Non-pigmented ciliary epithelial cell (primary cell): ENCODE measurements at places on chromosomes 6 and 20.

GRCh38 chr20:49464556-49464955 is 17.9 kb downstream of the KCNB1 start:
- DNase-seq: no peak

DNA sequence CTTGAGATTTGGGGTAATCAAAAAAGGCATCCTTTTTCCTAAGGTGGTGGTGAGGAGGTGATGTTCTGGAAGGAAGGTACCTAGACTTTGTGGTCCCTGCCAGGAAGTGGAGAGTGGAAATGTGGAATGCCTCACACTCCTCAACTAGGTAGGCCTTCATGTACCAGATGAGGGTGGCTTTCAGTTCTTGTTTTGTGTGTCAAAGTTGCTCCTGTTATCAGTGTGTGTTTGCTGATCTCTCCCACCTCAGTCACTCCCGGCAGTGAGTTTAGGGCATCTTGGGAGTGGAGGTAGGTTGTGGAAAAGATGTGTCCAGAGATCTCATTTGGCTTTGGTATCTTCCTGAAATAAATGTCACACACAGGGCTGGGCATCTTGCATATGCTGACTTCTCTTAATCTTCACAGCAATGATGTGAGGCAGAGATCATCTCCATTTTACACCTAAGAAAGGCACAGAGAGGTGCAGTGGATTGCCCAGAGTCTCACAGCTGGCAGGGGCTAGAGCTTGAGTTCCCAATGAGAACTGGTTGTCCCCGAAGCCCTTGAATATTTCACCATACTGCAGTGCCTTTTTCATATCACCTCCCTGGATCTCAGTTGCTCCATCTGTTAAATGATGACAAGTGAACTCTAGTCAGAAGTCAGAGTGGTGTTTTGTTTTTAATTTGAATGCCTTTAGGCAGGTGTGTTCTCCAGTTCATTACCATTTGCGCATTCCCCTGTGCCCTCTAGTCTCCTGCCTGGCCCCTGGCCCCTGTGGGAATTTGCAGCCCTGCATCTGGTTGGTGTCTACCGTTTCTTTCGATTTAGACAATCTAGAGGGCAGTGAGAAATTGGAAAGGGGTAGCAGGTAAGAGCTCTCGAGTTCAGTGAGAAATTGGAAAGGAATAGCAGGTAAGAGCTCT is 2.9 kb downstream of the PKIG start:
- DNase-seq: no peak

GRCh38 chr20:63942969-63943807 is 13.0 kb downstream of the UCKL1 start:
- DNase-seq: no peak

DNA sequence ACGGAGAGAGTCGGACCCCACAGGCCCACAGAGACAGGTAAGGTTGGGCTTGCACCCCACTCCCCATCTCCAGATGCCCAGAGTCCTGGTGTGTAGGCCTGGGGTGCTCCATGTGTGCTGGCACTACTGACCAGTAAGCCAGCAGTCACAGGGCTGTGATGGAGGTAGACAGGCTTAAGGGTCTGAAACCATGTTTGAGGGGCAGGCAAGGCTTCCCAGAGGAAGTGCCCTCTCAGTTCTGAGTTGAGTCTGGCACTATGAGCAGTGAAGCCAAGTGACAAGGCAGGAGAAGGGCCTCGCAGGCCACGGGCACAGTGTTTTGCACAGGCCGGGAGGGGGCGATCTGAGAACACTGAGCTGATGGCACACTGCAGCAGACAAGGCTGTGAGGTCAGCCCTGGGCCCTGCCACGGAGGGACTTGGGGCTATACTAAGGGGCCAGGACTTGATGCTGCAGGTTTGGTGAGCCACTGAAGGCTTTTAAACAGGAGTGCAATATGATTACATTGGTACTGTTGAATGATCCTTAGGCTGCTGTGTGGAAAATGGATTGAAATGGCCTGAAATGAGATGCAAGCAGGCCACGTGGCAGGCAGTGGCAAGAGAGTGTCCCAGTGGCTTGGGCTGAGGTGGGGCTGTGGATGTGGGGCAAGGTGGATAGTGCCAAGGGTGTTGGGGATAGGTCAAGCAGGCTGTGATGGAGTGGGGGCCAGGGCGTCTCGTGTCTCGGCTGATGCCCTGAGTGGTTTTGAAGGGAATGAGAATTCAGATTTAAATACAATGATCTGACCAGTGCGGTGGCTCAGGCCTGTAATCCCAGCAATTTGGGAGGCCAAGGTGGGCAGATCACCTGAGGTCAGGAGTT is 20.3 kb downstream of the TTBK1 start:
- no peak for DNase-seq

DNA sequence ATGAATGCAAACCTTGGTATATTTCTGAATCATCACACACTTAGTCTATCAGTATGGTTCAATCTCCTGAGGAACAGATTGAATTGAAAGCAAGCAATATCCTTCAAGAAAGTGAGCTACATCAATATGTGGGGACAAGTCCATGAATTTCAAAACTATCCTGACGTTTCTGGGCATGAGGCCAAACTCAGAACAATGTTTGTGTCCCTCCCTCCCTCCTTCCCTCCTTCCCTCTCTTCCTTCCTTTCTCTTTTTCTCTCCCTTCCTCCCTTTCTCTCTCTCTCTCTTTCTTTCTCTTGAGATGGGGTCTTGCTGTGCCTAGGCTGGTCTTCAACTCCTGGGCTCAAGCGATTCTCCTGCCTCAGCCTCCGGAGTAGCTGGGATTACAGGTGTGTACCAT is 27.9 kb upstream of the SYNCRIP start:
- no peak for DNase-seq

DNA sequence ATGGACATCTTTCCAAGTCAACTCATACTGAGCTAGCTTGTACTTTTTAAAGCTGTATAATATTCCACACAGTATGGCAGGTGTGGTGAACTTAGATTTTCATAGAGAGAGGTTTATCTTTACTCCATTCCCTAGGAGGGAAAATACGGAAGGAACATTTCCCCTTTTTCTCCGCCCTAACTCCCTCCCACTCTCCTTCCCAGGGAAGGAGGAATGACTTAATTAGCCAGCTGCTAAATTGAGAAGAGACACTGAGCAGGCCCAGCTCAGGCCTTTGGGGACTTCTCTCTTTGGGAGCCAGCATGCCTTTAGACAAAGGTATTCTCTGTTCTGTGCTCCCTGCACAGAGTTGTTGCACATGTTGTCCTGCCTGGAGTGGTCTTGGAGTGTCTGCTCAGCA is 46.1 kb downstream of the MBOAT1 start:
- no peak for DNase-seq

- DNase-seq: no peak
These were observed 130.6 kb downstream of the RFX6 start for GRCh38 chr6:117007659-117008058.

DNA sequence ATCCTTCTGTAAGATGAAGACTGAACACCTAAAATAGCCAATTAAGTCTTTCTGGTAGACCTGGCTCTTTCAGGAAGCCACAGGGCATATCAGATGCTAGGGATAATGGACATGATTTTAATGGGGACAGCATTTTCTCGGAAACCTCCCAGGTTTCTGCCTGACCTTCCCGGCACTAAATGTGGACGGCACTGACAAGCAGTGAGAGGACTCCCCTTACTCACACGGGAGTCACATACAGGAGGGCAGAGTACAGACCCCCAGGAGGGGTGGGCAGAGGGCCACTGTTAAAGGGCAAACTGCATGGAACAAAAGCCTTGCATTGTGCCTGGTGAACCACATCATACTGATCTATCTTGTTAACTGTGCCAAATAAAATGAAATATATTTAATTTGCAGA is 19.9 kb downstream of the PSMG4 start:
- no peak for DNase-seq

DNA sequence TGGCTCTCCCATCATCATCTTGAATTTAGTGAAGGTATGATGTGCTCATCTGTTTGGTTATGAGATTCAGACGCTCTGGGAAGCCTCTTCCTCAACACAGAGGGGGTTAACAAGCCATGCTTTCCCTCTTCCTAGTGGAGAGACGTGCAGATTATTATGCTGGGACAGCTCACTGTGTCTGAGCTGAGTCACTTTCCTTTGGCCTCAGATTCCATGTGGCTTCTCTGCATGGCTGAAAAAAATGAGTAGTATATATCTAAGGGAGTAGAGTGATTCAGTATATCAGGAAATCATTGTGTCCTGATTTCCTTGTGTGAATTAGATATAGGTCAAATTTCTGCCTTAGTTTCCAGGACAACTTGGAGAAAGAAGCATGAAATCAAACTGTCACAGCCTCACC is 52.6 kb downstream of the FIG4 start:
- DNase-seq: peak; percentile 47

- DNase-seq: no peak
These were observed 12.1 kb downstream of the RBCK1 start for GRCh38 chr20:420166-420620.

DNA sequence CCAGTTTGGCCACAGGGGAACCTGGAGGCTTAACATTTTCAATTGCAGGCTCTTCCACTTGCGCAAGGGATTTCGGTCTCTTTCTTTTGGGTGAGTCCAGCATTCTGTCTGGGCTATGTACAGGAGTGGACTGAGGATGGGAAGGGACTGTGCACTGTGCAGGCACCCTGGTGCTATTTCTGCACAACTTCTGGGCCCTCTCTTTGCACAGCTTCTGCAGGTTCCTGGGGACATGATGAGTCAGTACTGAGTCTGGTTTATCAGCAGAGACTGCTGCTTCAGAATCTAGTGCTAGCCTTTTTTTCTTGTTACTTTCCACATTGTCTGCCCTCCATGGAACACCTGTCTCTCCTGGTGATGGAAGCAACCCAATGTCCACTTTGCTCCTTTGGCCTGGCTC is 78.5 kb upstream of the ASF1A start:
- DNase-seq: no peak

DNA sequence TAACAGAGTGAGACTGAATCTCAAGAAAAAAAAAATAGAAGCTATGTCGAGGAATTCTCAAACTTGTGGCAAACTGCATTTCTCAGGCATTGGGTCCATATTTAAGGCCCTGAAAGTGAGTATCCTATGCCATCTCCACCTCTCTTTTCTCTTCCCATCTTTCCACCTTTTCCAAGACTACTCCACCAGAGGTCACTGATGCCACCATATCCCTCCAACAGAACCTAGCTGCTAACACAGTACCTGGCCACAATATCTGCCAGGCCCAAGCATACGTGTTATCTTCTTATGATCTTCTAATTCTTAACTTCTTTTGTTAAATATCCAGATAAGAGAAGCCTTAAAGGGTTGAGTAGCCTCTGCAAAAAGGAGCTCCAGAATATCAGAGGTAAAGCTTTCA is 8.2 kb upstream of the ADGRF4 start:
- DNase-seq: no peak

- no peak for DNase-seq
These were observed 27.2 kb upstream of the TULP4 start for GRCh38 chr6:158284876-158285655.

GRCh38 chr6:156645097-156645496 is 132.1 kb upstream of the ARID1B start:
- no peak for DNase-seq

GRCh38 chr6:52495922-52496321 is 75.8 kb downstream of the EFHC1 start:
- DNase-seq: no peak

- no peak for DNase-seq
These were observed 211.9 kb upstream of the RNF24 start for GRCh38 chr20:4227085-4227821.

- no peak for DNase-seq
These were observed 10.3 kb downstream of the RIN2 start for GRCh38 chr20:19768325-19768842.
